ENCODE measurements at places on chromosomes 11 and 22.

- no peak for DNase-seq
These were observed 1.4 kb downstream of the DTX4 start for GRCh38 chr11:59173080-59173963.

GRCh38 chr11:61290905-61291690 is 4.0 kb downstream of the VWCE start:
- DNase-seq = no peak

- no peak for DNase-seq
These were observed 25.7 kb downstream of the CASP5 start for GRCh38 chr11:104997288-104997687.

GRCh38 chr22:18096823-18097222 is 13.8 kb upstream of the TUBA8 start:
- DNase-seq = no peak

DNA sequence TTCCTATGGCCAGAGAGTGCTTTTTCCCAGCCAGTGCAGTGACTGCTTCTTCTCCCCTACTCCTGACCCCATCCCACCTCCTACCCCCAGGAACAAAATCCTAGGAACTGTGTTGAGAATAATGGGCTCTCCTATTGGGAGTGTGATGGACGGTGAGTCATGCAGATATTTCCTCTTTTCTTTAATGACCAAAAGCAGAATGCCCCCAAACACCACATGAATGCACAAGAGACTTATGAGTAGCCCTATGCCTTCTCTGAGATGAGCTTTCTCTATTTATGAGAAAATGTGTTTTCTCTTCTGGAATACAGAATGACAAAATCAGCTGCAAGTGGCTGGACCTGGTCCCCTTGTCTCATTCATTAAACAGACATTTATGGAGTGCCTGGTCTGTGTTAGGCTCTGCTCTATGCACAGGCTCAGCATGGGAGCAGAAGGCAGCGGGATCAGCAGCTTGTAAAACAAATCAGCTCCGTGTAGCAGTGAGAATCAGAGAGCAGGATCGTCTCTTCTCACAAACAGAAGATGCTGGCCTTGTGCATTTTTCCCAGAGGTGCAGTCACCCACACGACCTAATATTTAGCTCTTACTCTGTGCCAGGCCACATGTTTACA is 47.5 kb upstream of the GALNT18 start:
- DNase-seq = no peak

- DNase-seq = no peak
These were observed 81.0 kb downstream of the CCDC34 start for GRCh38 chr11:27281740-27282590.

All from stimulated activated CD4-positive, alpha-beta T cell treated with anti-CD3 and anti-CD28 coated beads, Interleukin-12 subunit alpha, Interleukin-12 subunit beta, amount 100 ng/mL, for 48 hours (primary cell).